ENCODE measurements at places on chromosomes 1 and 21.

DNA sequence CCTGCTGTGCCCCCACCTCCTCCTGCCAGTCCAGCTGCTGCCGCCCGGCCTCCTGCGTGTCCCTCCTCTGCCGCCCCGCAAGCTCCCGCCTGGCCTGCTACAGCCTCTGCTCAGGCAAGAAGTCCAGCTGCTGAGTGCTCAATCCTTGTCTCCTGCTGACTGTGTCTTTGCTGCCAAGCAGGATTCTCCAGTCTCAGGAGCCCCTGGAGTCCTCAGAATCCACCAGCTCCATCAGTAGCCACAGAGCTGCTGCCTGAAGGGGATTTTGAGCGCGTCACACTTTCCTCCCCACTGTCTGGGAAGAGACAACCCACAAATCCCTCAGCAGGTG lies 973 bp downstream of the KRTAP10-11 start:
- peak; percentile 33 for DNase-seq

DNA sequence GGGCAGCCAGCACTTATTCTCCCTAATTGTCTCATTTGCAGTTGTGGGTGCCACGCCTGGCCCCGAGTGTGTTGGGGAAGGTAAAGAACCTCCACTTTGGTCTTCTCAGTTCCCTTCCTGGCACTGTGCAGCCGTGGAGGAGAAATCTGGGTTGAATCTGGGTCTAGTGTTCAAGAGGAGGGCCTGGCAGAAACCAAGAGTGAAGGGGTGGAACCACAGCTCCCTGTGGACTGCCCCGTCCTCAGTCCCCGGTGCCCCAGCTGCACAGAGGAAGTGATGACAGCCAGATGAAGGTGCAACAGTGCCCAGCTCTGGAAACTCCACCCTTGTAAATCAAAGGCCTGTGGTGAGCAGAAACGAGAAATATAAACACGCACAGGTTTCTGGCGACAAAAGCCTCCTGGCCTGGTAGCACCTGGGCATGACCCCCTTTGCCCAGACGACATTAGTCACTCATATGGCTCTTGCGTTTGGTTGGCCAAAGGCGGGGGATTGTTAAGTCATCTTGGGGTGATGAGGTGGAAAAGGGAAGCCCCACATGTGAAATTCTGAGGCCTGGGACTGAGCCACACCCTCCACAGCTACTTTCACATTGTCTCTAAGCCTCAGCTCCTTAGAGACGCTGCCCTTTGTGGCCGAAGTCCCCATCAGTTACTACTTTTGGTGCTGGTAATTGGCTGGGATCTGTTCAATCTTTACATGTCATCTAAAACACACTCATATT lies 4.2 kb upstream of the ECE1 start:
- no peak for DNase-seq

GRCh38 chr1:76292418-76293184 lies 218.1 kb downstream of the ST6GALNAC3 start:
- DNase-seq = no peak

DNA sequence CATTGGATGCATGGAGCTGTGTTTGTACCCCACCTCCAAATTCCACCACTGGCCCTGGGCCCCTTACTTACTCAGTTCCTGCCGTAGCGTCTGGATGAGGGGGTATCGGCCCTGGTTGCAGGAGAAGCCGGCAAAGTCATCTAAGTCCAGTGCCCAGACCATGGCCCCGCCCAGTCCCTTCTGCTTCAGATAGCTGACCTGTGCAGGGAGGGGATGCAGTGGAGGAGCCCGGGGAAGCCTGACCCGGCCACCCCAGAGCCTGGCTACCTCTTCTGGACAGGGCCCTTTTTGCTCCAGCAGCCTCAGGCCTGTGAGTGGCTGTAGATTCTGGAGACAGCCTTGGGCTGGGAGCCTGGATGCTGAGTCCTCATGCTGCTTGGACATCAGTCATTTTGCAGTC lies 11.8 kb downstream of the CHIT1 start:
- peak; percentile 28 for DNase-seq

- no peak for DNase-seq
Measured at GRCh38 chr1:210351496-210351895, 22.8 kb downstream of the HHAT start.

DNA sequence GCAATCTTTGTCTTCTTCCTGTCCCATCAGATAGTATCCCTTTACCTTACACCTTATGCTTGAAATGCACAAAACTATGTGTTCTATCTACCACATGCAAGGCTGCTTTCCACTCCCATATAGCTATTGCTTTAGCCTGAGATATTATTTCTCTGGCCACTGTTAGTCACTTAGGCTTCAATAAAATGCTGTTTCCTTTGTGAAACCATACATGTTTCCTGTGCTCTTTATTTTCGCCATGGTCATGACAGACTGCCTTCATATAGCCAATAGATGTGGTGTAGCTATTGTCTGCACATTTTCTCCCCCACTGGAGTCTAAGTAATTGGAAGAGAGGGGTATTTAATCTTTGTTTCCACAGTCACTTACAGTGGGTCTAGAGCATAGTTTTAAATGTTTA lies 108.4 kb downstream of the GREM2 start:
- DNase-seq = no peak

GRCh38 chr1:2985067-2985561 lies 36.2 kb upstream of the ACTRT2 start:
- DNase-seq = peak; percentile 16

DNA sequence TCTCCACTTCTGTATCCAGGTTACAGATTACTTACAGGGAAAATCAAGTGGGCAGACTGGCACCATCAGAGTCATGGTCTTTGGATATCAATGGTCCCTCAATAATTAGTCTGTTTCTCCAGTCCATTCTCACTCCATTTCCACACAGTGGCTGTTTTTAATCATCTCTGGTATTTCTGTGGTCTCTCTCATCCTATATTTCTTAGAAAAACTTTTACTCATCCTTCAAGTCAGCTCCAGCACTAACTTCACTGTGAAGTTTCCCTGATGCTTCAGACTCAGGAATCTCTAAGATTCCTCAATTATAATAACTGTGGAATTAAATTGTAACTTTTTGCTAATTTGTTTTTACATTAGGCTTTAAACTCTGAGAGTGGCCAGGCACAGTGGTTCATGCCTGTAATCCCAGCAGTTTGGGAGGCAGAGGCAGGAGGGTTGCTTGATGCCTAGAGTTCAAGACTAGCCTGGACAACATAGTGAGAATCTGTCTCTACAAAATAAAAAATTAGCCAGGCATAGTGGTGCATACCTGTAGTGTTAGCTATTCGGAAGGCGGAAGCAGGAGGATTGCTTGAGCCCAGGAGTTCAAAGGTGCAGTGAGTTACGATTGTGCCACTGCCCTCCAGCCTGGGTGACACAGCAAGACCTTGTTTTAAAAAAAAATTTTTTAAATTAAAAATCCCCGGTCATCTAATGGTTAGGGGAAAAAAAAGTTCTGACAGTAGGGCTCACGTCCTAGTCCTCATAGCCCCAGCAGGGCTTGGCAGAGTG lies 10.6 kb downstream of the CD160 start:
- no peak for DNase-seq

DNA sequence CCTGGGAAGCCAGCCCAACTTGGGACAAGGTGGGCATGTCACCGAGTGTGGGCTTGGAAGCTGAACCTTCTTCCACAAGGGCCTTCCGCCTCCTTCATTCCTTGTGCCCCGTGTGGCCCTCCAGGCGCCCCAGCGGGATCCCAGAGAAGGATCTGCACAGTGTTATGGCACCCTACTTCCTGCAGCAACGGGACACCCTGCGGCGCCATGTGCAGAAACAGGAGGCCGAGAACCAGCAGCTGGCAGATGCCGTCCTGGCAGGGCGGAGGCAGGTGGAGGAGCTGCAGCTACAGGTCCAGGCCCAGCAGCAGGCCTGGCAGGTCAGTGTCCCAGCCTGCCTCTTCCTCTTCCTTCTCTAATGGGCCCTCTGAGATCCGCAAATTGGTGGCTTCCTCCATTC lies 5.8 kb upstream of the BGLAP start:
- DNase-seq = no peak

DNA sequence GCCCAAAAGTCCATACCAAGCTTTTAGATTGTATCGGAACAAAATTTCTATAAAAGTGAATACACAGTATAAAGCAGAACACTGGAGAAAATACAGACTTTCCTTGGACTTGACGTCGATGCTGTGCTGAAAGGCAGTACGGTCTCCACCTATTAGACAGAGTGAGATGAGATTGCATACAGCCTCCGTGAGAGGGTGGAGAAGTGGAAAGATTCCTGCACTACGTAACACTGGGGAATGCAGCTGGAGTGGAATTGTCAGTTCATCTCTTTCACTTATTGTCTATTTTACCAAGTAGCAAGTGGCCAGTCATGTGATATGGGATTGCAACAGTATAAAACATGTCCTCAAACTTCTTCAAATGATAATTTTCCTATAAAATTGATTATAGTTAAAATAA lies 209.5 kb downstream of the ZP4 start:
- DNase-seq = no peak

GRCh38 chr1:17605582-17606344 lies 66.3 kb downstream of the ARHGEF10L start:
- no peak for DNase-seq

- no peak for DNase-seq
Measured at GRCh38 chr1:235407419-235407818, 40.2 kb downstream of the TBCE start.

DNA sequence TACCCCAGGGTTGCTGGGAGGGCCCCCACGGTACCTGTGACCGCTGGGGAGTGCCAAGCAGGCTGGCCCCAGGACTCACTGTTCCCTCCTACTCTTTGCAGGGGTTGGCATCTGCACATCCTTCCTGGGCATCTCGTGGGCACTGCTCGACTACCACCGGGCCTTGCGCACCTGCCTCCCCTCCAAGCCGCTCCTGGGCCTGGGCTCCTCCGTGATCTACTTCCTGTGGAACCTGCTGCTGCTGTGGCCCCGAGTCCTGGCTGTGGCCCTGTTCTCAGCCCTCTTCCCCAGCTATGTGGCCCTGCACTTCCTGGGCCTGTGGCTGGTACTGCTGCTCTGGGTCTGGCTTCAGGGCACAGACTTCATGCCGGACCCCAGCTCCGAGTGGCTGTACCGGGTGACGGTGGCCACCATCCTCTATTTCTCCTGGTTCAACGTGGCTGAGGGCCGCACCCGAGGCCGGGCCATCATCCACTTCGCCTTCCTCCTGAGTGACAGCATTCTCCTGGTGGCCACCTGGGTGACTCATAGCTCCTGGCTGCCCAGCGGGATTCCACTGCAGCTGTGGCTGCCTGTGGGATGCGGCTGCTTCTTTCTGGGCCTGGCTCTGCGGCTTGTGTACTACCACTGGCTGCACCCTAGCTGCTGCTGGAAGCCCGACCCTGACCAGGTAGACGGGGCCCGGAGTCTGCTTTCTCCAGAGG lies 6.8 kb downstream of the XKR8 start:
- DNase-seq = no peak

DNA sequence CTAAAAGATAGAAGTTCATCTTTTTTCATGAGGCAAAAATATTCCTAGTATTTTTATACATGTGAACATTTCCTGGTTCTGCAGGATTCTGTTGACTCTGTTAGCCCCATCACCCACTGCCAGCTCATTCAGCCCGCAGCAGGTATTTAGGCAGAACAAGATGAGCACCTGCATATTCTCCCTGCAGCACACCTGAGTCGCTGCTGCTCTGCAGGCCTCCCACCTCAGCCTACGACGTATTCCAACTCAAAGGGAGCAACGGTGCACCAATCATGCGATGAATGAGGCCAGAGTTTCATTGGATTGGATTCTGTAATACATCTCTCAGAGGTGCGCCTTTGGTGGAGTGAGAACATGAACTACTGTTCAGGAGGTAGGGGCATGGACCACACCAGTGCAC lies 87.6 kb downstream of the CNIH3 start:
- no peak for DNase-seq

DNA sequence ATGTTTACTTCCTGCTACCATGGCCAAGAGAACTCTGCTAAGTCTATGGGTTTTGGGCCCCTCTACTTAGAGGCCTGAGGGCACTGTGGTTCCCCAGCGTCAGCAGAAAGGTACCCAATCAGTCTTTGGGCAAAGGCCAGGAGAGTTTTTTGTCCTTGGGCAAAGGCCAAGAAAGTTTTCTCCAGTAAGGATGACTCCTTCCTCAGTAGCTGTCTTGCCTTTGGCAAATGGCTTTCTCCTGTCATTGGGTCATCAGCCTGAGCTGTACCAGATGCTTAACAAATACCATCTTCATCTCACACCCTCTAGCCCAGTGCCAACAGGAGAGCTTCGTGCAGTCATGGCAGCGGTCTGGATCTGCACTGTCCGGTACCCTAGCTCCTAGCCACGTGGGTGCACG lies 199.3 kb upstream of the TMEM51 start:
- DNase-seq = no peak

DNA sequence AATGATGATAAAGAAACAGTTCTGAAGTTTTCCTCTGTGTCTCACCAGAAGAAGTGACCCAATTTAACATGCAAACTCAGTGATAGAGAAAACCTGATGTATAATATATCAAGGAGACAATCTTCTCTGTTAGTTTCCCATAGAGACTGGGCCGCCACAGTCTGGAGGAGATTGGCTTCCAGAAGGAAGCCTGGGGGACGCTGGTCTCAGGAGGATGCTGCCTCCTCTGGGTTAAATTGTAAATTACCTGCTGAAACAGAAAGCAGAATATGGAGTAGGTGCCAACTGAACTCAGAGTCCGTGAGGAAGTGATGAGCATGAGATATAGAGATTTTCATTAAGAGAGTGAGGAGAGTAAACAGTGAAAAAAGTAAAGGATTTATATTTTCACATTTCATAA lies 15.8 kb downstream of the OR14I1 start:
- DNase-seq = no peak

- DNase-seq = no peak
Measured at GRCh38 chr1:110283677-110284076, 55.5 kb upstream of the RBM15 start.

DNA sequence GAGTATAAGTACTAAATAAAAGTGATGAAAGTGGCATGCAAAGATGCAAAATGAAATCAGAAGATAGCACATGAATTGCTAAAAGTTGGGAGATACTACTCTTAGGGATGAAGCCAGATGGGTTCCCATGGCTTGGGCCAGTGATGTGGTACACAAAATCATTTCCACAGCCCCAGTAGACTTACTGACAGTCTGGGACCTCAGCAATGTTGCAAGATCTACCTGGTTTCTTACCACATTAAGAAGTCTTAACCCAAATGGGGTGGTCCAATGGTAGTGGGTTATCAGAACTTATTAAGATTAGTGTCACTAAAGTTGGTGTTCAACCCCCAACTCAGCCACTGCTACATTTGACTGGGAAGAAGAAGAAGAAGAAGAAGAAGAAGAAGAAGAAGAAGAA lies 227.7 kb upstream of the IRF2BP2 start:
- no peak for DNase-seq

DNA sequence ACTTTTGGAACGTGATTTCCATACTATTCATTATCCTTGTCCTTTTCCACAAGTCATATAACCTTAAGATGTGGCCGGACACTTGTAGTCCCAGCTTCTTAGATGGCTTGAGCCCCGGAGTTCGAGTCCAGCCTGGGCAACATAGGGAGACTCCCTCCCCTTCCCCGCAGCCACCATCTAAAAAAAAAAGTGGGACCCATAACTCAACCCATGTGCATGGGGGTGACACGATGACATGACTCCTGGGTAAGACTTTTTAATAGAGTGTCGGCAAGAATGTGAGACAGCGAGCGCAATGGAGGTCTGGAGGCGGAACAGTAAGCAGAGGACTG lies 25.7 kb downstream of the MIA3 start:
- DNase-seq = no peak

- DNase-seq = no peak
Measured at GRCh38 chr1:155933591-155934096, 569 bp downstream of the KHDC4 start.

All from mesothelial cell of epicardium (in vitro differentiated cells).